Esophagus muscularis mucosa (tissue), 4 donors: ENCODE measurements at places on chromosomes 6 and 20. TPM values are rescaled to one million over a fixed set of nuclear protein-coding genes. Genes with fewer than 3 reads are reported as not detected.

The ANKRD6 gene
- total RNA-seq, result 18.9 TPM

DNA sequence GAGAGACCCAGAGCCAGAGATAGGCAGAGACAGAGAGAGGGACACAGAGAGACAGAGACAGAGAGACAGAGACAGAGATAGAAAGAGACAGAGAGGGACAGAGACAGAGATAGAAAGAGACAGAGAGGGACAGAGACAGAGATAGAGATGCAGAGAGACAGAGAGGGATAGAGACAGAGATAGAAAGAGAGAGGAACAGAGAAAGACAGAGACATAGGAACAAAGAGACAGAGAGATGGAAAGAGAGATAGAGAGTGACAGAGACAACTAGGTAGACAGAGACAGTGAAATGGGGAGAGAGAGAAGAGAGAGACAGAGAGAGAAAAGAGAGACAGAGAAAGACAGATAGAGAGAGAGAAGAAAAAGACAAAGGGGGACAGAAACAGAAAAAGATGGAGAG lies 165.4 kb upstream of the FOXQ1 start:
- DNase-seq, result no peak
- H3K36me3 ChIP-seq, result no peaks in the 10 kb centered on the region
- no peak overlapping the region for H3K27ac ChIP-seq
- no peak overlapping the region for H3K4me3 ChIP-seq

DNA sequence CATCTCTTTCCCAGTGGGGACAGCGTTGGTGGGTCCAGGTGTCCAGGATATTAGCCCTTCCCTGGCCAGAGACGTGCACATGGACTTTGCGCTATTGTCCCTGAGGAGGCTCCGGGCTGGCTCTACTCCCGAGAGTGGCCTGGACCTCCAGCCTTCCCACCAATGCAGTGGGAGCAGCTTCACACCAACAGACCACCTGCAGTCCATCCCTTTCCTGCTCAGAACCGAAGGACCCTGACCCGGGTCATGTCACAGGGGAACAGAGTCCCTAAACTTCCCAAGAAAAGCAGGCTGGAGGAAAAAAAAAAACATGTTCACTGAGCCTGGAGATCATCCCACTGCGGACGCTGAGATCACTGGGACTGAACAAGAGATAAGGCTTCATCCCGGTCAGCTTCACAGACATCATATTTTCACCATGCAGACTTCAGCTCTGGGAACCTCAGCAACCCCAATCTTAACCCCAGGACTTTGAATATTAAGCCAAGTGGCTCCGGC lies 18.3 kb downstream of the ZMYND8 start:
- peak overlapping the region; percentile 99 for H3K27ac ChIP-seq
- no peak overlapping the region for H3K4me3 ChIP-seq
- no peaks in the 10 kb centered on the region for H3K27me3 ChIP-seq
- no peak for DNase-seq
- no peaks in the 10 kb centered on the region for H3K36me3 ChIP-seq

DNA sequence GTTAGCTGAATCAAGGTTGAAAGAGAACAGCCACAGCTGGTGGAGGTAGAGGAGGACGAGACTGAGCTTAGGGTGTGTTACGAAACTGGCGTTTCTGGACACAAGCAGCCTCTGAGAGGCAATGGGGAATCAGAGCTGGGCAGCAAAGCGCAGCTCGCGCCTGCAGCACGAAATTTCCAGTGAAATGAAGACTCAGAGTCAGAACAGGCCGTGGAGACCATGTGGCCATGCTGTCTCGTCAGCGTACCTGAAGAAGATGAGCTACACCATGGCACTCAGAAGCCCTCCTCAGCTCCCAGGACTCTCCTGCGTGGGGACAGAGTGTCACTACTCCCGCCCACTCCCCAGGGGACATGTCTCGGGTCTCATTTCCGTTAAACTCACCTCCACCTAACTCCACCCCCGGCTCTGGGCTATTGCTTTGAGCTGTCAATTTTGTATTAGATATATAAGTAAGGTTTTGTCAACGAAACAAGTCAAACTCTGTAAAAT lies 256.9 kb downstream of the ERMARD start:
- no peak for DNase-seq
- H3K4me1 ChIP-seq, result no peaks in the 10 kb centered on the region
- no peak overlapping the region for H3K27ac ChIP-seq
- no peak overlapping the region for H3K4me3 ChIP-seq

- no peak overlapping the region for H3K27ac ChIP-seq
- no peaks in the 10 kb centered on the region for H3K36me3 ChIP-seq
- H3K4me1 ChIP-seq, result no peaks in the 10 kb centered on the region
- no peak overlapping the region for H3K4me3 ChIP-seq
Measured at GRCh38 chr6:144635051-144635450, 349.9 kb downstream of the UTRN start.

DNA sequence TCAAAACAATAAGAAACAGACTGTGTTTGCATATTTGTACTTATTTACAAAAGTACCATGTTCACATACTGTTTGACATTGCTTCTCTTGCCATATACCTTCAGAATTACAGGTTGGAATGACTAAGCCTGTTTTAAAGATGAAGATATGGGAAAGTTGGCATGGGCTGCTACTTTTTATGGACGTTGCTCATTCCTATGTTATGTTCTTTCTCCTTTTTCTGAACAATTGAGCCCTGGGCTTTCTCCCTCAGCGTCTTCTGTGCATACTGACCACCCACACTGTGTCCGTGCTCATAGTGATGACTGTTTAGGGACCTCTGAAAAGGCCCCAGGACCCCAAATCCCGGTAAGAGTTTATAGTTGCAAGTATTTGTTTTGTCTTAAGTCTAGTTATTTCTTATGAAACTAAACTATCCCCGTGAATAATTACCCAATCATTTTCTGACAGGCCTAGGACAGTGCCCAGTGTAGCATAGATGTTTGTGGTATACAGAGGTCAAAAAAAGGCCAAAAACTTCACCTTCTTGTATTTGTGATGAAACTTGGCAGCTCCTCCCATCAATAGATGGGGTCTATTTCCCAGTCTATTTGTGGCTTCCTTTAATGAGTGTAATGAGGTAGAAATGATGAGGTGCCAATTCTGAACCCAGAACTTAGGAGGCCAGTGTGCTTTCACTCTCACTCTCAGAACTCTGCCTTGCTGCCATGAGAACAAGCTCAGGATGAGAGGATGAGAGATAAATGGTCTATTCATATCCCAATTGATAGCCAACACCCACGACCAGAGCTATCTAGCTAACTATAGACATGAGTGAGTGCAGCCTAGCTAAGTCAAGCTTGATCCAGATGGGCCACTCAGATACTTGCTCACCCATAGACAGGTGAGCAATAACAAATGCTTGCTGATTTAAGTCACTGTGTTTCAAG lies 40.9 kb downstream of the GSTA4 start:
- no peaks in the 10 kb centered on the region for H3K27me3 ChIP-seq
- no peak overlapping the region for H3K27ac ChIP-seq
- no peaks in the 10 kb centered on the region for H3K4me1 ChIP-seq
- no peaks in the 10 kb centered on the region for H3K36me3 ChIP-seq
- no peak overlapping the region for H3K4me3 ChIP-seq
- DNase-seq, result no peak
